ENCODE measurements at places on chromosomes 11 and 22.

GRCh38 chr11:97451441-97451840, 1061.6 kb downstream of the JRKL start:
- no peak for ATAC-seq

DNA sequence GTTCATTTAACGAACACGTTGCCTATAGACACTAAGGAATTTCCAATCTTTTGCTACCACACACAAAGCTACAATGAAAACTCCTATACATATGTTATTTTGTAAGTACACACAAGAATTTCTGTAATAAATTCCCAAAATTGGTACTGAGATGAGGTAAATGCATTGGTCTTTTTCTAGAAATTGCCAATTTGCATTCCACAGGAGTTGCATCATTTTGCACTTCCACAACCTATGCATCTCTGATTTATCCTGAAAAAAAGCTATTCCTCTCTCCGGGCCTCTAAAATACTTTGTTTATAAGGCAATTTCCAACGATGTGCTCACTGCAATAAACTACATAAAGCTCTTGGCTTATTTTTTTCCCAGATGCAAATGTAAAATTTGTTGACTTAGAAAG, 24.9 kb downstream of the IMMP1L start:
- no peak for ATAC-seq

GRCh38 chr11:111665777-111666176, 63.5 kb downstream of the SIK2 start:
- ATAC-seq: no peak

DNA sequence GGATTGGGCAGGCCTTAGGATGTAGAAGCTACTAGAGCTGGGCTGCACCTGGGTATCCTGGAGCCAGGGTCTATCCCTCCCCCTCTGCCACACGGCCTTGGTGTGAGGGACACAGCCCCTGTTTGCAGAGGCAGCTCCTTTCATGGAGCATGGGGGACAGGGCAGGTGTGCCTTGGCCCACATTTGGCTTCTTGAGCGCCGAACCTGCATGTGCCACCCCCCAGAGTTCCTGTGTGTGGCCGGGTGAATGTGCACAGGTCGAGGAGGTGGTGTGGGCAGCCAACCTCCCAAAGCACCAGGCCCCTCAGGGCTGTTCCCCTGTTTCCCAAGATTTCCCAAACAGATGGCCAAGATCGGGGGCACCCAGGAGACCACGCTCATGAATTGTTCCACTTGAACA, 7.9 kb upstream of the KCNQ1OT1 start:
- ATAC-seq: no peak

GRCh38 chr11:72947229-72947628, 133.0 kb downstream of the ATG16L2 start:
- no peak for ATAC-seq

DNA sequence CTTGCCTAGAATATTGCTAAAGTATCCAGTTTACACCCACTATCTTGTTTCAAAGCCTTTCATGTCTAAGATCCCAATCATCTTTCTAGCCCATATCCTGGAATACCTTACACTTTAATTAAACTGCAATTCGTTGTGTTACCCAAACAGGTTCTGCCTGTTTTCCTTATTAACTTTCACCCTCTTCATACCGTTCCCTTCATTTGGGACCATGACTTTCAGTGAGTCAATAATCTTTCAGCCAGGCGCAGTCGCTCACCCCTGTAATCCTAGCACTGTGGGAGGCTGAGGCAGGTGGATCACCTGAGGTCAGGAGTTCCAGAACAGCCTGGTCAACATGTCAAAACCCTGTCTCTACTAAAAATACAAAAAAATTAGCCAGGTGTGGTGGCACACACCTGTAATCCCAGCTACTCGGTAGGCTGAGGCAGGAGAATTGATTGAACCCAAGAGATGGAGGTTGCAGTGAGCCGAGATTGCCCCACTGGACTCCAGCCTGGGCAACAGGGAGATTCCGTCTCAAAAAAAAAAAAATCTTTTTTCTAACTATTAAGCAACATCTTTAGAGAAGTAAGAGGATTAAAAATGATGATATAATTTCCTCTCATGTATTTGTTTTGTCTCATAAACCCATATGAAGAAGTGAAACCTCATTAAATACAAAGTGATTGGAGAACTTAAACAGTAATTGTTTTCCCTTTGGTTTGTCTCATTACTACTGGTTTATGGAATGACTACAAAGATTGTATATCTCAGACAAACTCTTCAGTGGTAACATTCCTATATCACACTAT, 20.7 kb downstream of the DMC1 start:
- no peak for ATAC-seq

- no peak for ATAC-seq
Observed at GRCh38 chr11:120302001-120302805, 22.9 kb upstream of the TLCD5 start.

DNA sequence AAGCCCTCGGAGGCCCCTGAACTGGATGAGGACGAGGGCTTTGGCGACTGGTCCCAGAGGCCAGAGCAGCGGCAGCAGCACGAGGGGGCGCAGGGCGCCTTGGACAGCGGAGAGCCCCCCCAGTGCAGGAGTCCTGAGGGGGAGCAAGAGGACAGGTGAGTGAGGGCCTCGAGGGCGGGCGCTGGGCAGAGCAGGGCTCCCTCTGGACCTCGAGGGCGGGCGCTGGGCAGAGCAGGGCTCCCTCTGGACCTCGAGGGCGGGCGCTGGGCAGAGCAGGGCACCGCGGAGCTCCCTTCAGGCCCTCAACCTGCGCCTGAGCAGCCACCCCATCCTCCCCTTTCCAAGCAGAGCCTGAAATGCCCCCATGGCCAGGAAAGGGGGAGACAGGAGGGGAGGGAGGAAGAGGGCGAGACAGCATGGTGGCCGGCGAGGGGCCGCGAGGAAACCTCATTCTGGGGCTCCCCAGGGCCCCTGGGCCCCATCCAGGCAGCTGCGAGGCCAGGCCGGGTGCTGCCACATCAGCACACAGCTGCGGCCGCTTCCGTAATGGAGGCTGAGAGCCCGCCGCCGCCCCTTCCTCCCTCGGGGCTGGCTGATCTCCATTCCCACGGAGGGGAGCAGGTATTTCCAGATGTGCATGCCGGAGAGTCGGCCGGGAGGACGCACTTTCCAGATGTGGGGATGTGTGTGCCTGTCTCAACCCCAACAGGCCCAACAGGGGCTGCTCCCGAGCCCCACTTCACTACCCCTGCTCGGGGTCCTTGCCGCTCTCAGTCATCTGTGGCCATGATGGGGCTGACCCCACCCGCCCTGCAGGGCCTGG, 10.0 kb downstream of the PRR33 start:
- no peak for ATAC-seq

GRCh38 chr11:20458905-20459632, 71.6 kb downstream of the PRMT3 start:
- no peak for ATAC-seq

DNA sequence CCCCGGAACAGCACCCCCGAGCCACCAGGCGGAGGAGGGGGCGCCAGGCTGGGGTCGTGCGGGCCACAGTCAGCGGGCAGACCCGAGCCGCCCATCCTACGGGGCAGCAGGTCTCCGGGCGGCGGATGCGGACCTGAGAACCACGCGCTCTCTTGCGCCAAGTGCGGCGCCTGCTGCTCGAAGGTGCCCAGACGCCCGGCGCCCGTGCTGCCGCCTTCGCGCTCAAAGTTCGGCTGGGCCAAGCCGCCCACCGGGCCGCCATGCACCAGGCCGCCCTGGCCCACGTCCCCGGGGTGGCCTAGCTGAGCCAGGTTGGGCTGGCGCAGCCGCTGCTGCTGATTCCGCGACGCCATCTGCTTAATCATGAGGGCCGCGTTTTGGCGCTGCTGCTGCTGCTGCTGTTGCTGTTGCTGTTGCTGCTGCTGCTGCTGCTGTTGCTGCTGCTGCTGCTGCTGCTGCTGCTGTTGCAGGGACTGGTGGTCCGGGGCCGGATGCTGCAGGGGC, 3.0 kb downstream of the MN1 start:
- ATAC-seq: no peak
